ENCODE measurements at places on chromosomes 12 and 14. TPM values are rescaled to one million over a fixed set of nuclear protein-coding genes. Genes with fewer than 3 reads are reported as not detected.

- peak; percentile 29 for DNase-seq
These were observed 186.7 kb upstream of the NEDD1 start for GRCh38 chr12:96720363-96720705.

- no peak for DNase-seq
These were observed 354.4 kb downstream of the NAV3 start for GRCh38 chr12:78185109-78185508.

- DNase-seq, result peak; percentile 21
These were observed 586 bp downstream of the TTC6 start for GRCh38 chr14:37595809-37596621.

- DNase-seq, result no peak
These were observed 259.6 kb downstream of the FLRT2 start for GRCh38 chr14:85789506-85789905.

GRCh38 chr12:88267630-88268029 is 125.5 kb downstream of the TMTC3 start:
- DNase-seq, result no peak

DNA sequence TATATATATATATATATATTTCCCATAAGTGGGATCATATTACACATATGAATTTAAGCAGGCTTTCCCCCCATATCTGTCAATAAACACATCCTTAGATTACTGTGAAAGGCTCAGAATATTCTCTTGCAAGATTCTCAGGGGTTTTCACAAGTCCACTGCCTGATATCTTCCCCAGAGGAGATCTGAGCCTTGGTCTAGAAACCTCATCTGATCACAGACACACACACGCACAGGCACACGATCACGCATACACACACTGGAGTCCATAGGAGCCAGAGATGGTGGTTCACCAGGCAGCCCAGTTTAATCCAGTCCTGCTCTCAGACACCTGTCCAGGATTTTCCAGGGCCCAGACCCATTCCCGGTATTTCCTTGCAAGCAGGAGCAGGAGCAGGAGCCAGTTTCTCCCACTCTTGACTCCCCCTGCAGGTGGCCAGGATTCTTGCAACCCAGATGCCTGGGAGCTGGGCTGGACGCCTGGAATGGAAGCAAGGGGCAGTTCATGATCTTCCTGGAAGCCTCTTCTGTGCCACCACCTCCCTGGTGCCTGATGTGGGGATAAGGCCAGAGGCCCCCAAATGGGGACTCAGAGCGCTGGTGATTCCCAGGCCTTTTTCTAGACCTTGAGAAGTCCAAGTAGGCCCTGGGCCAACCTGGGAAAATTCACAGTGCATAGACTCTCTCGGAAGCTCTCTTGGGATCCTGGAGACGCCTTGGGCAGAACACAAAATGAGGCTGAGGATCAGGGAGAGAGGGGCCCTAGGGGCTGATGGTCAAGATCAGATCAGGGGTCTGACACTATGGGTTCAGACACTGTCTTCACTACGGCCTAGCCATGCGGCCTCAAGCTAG is 16.5 kb upstream of the KRT78 start:
- peak; percentile 83 for DNase-seq

DNA sequence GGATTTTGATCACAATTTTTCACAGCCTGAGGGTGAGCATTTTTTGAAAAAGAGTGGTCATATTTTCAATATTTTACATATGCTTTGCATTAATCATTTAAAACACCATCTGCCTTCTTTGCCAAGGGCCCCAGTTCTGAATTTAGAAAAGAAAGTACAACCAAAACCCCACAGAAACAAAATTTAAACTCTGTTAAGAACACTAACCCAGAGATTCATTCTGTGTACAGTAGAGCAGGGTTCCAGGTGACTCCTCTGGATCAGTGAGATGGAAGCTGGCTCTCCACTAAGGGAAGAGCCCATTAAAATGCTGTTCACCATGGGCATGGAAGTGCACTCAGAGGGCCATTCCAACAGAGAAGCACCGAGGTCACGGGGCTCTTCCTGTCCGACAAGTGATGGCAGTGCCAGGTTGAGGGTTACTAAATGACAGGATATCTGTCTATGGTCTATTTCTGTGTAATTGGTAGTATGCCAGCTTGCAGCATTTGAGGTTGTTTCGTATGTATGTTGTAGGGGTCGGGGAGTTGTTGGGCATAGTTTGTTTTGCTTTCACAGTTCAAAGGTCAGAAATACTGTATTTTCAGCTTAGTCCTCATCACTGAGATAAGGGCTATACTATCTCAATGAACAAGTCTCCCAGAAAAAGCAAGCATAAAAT is 95.9 kb downstream of the SLC35F4 start:
- no peak for DNase-seq

DNA sequence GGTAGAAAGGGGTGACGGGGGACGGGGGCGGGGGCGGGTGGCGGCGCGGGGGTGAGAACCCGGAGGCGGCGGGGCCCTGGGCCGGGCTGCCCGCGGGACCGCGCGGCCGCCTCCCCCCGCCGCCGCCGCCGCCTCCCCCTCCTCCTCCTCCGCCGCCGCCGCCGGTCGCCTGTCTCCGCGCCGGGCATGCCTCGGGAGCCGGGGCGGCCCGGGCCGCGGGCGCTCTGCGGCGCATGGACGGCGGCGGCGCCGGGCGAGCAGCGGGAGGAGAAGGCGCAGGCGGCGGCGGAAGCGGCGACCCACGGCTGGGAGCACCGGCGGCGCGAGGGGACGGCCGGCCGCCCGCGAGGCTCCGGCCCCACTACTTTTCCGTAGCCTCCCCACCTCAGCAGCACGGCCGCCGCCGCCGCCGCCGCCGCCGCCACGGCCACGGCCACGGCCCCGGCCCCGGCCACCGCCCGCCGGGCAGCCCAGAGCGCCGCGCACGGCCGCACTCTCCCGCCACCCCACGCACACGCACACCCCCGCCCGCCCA is at the start of gene NPAS3:
Gene NPAS3, plus strand, starts transcription at position 161 of the 535 bp plus-strand sequence.
- peak; percentile 21 for DNase-seq

DNA sequence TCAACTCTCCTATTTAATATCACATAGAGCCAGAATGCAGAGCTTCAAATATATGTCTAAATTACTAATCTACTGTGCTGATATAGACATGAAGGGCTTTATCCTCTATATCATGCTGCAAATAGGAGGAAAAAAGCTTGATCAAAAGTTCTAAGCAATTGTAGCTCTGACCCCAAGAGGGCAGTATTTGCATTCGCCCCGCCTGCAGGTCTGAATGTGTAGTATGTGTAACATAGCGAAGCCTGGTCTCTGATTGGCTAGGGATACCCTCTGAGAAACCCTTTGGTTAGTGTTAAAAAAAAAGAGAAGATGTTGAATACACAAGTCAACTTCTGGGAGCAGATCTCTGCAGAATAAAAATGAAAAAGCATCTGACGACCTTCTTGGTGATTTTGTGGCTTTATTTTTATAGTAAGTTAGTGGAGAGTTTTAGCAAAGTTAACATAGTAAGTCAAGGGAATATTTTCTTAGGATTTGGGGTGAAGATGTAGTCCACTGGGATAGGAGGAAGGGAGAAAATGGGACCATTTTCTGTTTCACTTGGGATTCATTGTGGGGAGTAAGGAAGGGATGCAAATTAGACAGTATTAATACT is 151.6 kb upstream of the OR4E1 start:
- no peak for DNase-seq

- DNase-seq, result peak; percentile 55
These were observed 11.7 kb downstream of the TPCN1 start for GRCh38 chr12:113232840-113233585.

DNA sequence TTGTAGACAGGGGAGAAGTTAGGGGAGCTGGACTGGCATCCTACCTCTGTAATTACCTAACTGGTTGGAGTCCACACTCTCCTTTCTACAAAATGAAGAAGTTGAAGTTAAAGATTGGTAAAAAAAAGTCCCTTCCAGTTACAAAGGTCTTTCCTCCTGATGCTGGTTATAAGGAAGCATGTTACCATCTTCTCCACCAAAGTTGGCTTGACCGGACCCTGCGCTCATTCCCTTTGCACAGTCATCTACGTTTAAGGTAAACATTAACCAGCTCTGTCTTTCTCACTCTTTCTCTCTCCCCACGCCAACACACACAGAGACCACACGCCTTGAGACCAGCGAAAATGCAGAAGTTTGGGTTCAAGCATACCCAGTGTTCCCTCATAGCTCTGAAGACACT is 11.9 kb downstream of the FBLN5 start:
- no peak for DNase-seq

DNA sequence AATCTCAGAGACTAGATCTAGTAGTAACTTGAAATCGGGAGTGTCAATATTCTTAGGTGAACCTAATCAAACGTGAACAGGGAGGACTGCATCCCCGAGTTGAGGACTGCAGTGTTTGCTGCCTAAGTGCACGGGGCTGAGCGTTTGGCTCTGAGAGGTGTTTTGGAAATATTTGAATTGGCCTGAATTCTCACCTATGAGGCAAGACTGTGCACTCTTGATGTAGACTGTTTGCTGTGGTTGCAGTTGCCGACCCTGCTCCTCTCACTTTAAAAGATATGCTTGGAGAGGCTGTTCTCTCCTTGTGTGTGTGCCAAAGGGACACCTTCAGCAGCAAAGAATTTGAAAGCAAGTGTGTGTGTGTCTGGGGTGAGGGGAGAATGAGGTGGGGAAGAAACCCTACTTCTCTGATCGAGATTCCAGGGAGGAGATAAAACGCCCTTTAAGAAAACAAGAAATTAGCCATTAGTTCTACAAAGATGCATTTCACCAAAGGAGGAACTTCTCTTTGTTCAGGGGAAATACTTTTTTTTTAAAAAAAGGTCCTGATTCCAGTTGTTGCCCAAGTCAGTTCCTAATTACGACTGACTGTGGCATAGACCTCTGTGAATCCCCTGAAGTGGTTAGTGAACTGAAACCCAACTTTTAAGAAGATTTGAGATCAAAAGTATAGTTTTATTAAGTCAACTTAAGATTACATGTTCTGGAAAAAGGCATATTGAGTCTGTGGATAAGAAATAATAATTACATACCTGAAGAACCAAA is 106.6 kb downstream of the DYRK2 start:
- peak; percentile 62 for DNase-seq

GRCh38 chr14:31943217-31943799 is 133.8 kb upstream of the ARHGAP5 start:
- DNase-seq, result no peak

GRCh38 chr14:30267141-30267540 is 291.8 kb upstream of the G2E3 start:
- DNase-seq, result no peak

DNA sequence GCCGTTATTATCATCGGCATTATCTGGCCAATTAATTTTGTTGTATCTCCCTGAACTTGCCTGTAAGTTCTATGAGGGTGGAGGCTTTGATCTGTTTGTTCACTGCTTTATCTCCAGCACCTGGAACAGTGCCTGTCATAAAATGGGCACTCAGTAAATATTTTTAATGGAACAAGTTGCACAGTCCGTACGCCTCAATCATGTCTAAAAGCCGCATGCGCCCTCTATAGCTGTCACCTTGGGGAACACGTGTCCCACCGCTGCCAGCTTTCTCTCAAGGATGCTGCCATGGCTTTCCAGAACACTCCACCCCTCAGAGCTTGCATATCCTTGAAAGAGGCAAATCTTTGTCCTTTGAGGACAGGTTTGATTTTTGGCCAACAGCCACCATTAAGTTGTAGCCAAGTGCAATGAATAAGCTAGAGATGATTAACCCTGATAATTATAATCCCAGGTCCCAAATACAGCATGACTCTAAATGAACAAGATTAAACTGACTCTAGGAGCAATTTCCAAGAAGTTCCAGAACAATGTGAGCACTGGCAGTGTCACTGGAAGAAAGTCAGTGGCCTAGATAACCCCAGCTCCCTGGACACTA is 55.1 kb downstream of the ERH start:
- no peak for DNase-seq

The BAG5 gene
- 7.7 TPM for polyA plus RNA-seq

The PAPLN gene
- 6.0 TPM for polyA plus RNA-seq

The IL22 gene
- not detected for polyA plus RNA-seq

The SSTR1 gene
- 0.48 TPM for polyA plus RNA-seq

The USP15 gene
- polyA plus RNA-seq, result 38.0 TPM

The CLEC2B gene
- 5.0 TPM for polyA plus RNA-seq

The HRK gene
- polyA plus RNA-seq, result not detected

Data from right cardiac atrium (tissue), 5 donors.